ENCODE measurements at places on chromosomes 1 and 21. TPM values are rescaled to one million over a fixed set of nuclear protein-coding genes. Genes with fewer than 3 reads are reported as not detected.

Gene CPTP
- total RNA-seq = 20.9 TPM

DNA sequence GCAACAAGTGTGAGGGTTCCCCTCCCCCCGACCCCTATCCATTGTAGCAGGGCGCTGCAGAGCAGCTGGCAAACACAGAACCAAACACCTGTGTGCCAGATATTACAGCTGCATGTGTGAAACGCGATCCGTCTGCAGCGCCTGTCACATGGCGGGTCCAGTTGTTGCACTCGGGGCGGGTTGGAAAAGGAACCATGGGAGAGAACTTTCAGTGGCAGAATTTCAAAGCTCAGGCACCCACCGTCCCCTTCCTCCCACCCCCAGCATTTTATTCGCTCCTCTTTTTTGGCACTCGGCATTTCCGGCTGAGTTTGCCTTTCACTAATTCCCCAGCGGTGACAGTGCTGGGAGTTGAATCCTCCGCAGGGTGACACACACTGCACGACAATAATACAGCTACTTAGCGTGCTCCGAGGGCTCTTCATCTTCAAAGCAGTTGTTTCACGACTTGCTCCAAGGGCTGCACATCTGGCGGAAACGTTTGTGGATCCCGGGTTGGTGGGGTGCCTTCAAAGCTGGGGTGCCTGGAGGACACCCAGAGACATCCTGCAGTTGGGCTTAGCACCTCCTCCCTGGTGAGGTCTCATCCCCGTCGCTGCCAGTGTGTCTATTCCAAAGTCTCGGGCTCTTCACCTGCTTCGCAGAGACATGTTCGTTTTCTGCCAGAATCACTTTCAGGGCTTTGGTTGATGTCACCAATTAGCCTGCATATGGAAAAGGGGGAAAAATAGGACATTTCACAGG lies 180.7 kb downstream of the ZBTB18 start:
- no peak for DNase-seq
- peak overlapping the region; percentile 28 for H3K4me3 ChIP-seq
- no peaks in the 10 kb centered on the region for H3K27me3 ChIP-seq

DNA sequence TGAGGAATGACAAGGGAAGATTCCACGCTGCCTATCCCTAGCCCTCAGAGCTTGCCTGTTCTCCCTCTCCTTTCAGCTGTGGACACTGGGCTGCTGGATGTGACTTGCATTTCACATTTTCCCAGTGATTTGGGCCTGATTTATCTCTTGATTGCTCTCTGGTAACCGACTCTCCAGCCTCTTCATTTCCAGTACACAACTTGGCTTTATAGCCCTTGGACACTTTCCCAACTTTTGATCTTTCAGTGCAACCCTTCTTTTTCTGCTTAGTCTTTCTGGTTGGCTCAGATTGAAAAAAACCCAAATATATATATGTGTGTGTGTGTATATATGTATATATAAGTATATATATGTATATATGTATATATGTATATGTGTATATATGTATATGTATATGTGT lies 138.3 kb downstream of the RYR2 start:
- H3K36me3 ChIP-seq = no peaks in the 10 kb centered on the region
- no peak for DNase-seq
- H3K4me1 ChIP-seq = no peaks in the 10 kb centered on the region
- no peak overlapping the region for H3K4me3 ChIP-seq
- H3K27ac ChIP-seq = no peak overlapping the region

GRCh38 chr1:21592086-21592865 lies 76.9 kb downstream of the RAP1GAP start:
- H3K36me3 ChIP-seq = no peaks in the 10 kb centered on the region
- no peak for DNase-seq
- no peak overlapping the region for H3K27ac ChIP-seq
- H3K4me3 ChIP-seq = no peak overlapping the region
- no peaks in the 10 kb centered on the region for H3K4me1 ChIP-seq
